Natural killer cell treated with Interleukin-12 subunit alpha and Interleukin-12 subunit beta and Interleukin-15 and Interleukin-18, amount 100 ng/mL, for 72 hours (primary cell): ENCODE measurements at places on chromosomes 5 and 9. TPM values are rescaled to one million over a fixed set of nuclear protein-coding genes. Genes with fewer than 3 reads are reported as not detected.

DNA sequence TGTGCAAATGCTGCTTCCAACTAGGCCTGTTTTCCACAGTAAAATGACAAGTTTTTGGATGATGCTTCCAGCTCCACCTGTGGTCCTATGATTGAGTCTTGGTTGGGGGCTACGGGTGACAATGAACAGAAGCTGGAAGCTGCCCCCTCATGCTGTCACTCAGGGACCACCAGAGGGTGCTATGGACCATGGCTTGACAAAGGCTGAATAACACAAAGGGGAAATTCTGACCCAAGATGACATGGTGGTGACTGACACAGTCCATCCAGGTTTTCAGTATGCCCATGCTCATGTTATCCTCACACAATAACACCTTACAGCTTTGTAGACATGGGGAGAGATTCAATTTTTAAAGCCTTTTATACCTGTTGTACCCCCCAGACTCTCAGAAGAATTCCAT is 23.9 kb upstream of the SAP30L start:
- no peaks in the 10 kb centered on the region for H3K27me3 ChIP-seq
- no peak for DNase-seq
- no peak overlapping the region for H3K4me3 ChIP-seq

DNA sequence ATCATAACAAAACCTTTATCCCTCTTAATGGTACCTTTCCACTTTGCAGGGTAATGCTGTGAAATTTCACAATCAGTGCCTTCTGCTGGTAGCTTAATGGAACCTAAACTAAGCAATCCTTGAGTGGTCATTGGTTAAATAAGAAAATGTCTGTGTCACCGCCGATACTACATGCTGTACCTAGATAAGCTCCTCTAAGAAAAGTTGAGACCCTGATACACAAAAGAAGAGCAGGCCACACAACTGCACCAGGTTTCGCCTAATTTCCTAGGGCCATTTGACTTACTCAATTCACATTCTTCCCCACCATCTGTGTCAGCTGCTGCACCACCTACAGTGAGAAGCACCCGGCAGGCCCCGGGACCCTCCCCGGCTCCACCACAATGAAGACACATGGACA is 9.0 kb upstream of the EDF1 start:
- no peaks in the 10 kb centered on the region for H3K27me3 ChIP-seq
- no peaks in the 10 kb centered on the region for H3K36me3 ChIP-seq
- H3K4me3 ChIP-seq: no peak overlapping the region
- H3K27ac ChIP-seq: no peak overlapping the region
- no peak for DNase-seq

Gene RAB24
- 44.2 TPM for total RNA-seq

Gene C5orf52
- total RNA-seq: not detected

DNA sequence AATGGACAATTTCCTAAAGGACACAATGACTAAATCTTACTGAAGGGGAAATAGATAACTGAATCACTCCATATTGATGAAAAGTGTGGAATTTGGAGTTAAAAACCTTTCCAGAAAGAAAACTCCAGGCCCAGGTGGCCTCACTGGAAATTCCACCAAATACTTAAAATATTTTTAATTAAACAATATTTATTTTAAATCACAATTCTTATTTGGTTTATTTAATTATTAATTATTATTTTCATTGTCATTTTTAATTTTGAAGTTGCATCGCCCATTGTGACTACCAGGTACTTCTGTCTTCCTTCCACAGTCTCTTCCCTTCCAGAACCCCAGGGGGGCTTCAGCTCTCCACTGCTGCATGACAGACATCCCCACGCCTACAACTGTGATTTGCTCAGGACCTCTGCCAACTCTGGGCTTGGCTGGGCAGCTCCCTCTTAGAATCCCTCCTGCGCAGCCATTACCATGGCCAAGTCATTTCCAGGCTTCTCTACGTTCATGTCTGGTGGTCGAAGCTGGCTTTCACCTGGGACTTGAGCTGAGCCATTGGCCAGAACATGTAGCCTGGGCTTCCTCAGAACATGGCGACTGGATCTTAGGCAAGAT is 16.4 kb upstream of the GADD45G start:
- H3K27ac ChIP-seq: no peak overlapping the region
- H3K4me1 ChIP-seq: no peaks in the 10 kb centered on the region
- H3K27me3 ChIP-seq: peaks cover 9% of the 10 kb centered on the region
- no peak overlapping the region for H3K4me3 ChIP-seq
- peaks cover 6% of the 10 kb centered on the region for H3K36me3 ChIP-seq

- no peaks in the 10 kb centered on the region for H3K36me3 ChIP-seq
- peaks cover 20% of the 10 kb centered on the region for H3K4me1 ChIP-seq
- no peak overlapping the region for H3K4me3 ChIP-seq
- H3K27me3 ChIP-seq: peaks cover 7% of the 10 kb centered on the region
These were observed 62.0 kb downstream of the RASGRF2 start for GRCh38 chr5:81021951-81022687.

- no peaks in the 10 kb centered on the region for H3K4me1 ChIP-seq
- peaks cover 19% of the 10 kb centered on the region for H3K27me3 ChIP-seq
- H3K4me3 ChIP-seq: no peak overlapping the region
- no peak overlapping the region for H3K27ac ChIP-seq
- H3K36me3 ChIP-seq: peaks cover 4% of the 10 kb centered on the region
These were observed 93.9 kb upstream of the STARD4 start for GRCh38 chr5:111606194-111606593.

Gene MAP1B
- 0.14 TPM for total RNA-seq

GRCh38 chr5:94218374-94218773 is 400.0 kb downstream of the KIAA0825 start:
- peaks cover 6% of the 10 kb centered on the region for H3K4me1 ChIP-seq
- H3K36me3 ChIP-seq: no peaks in the 10 kb centered on the region
- DNase-seq: no peak
- H3K27me3 ChIP-seq: no peaks in the 10 kb centered on the region
- H3K27ac ChIP-seq: no peak overlapping the region

DNA sequence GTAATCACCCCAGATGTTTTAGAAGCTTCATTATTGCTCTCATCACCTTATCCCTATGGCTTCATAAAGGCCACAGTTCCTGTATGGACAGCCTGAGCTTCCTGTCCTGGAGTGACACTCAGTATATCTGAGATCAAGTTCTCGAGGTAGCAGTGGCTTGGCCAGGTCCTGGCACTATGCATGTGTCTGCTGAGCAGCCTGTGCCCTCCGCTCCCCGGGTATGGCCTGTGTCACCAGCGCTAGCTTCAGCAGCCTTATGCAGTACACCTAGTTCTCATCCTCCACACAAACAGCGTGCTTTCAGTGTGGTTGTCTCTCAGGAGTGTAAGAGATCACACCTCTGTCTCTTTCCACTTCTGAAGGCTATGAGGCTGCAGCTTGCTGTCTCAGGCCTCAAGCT is 514.7 kb downstream of the DIRAS2 start:
- H3K36me3 ChIP-seq: peaks cover 5% of the 10 kb centered on the region
- H3K27me3 ChIP-seq: peaks cover 21% of the 10 kb centered on the region
- no peak overlapping the region for H3K27ac ChIP-seq
- no peak overlapping the region for H3K4me3 ChIP-seq
- no peak for DNase-seq

DNA sequence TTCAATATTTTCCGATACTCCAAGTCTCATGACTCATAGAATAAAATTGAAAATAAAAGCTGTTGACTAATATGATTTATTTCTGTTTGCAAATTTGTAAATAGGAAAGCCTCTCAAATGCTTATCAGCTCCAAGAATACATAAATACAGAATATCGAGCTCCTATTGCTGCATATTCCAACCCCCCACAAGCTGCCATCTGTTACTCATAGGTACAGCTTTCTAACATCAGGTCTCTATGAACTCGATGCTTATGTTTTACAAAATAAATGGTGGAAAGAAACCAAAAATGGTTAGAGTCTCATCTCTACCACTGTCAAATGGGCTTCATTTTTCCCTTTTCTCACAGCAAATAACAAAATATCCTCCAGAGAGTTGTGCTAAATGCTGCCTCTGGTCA is 631.6 kb upstream of the CDH18 start:
- H3K27me3 ChIP-seq: no peaks in the 10 kb centered on the region
- H3K4me3 ChIP-seq: no peak overlapping the region
- DNase-seq: no peak
- peaks cover 4% of the 10 kb centered on the region for H3K36me3 ChIP-seq
- no peaks in the 10 kb centered on the region for H3K4me1 ChIP-seq

DNA sequence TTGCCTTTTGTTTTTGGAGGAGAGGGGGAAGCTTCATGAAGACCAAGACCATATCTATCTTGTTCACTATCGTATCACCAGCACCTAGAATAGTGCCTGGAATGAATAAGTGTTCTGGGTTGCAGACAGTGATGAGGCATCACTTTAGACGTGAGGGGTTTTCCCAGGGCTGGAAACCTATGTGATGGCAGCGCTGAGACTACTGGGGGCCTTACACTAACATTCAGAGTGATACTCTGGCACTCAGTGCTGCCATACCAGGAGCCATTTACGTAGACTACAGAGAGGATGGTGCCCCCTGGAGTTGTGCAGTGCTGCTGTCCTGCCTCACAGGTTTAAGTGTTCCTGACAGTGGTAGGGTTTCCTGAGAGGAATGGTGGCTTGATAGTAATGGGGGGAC is 6.9 kb downstream of the CCL19 start:
- H3K4me3 ChIP-seq: no peak overlapping the region
- H3K27ac ChIP-seq: no peak overlapping the region
- H3K4me1 ChIP-seq: peaks cover 24% of the 10 kb centered on the region
- no peak for DNase-seq
- H3K36me3 ChIP-seq: no peaks in the 10 kb centered on the region

DNA sequence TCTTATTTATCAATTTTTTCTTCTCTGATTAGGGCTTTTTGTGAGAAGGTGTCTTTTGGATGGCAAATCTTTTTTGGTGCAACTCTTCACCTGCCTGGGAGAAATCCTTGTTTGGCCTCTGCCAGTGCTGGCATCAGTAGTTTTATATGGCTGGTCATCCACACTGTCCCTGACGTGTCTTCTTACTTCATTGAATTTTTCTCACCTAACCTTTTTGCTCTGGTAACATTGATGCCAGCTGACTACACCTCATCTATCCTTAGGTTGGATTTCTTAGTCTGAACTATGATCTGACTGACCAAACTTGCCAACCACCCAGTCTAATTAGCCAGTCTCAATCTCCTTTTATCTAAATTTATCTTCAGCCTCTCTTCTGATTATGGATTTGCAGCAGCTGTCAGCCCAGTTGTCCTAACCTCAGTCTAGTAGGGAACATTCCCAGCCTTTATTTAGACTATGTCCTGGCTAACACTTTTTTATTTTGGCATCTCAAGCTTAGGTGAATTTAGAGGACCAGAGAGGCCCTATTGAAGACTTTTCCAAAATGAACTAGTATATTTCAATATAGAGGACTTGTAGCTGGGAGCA is 10.6 kb upstream of the TMEM38B start:
- no peak overlapping the region for H3K4me3 ChIP-seq
- no peaks in the 10 kb centered on the region for H3K4me1 ChIP-seq
- peaks cover 27% of the 10 kb centered on the region for H3K27me3 ChIP-seq
- no peak overlapping the region for H3K27ac ChIP-seq
- H3K36me3 ChIP-seq: no peaks in the 10 kb centered on the region

Gene TLE1
- 1.0 TPM for total RNA-seq

GRCh38 chr9:136534366-136534765 is 11.5 kb downstream of the NOTCH1 start:
- peak overlapping the region; percentile 83 for H3K27ac ChIP-seq
- H3K4me1 ChIP-seq: peaks cover 41% of the 10 kb centered on the region
- no peak for DNase-seq
- no peaks in the 10 kb centered on the region for H3K27me3 ChIP-seq

Gene FUT7
- total RNA-seq: 17.8 TPM

DNA sequence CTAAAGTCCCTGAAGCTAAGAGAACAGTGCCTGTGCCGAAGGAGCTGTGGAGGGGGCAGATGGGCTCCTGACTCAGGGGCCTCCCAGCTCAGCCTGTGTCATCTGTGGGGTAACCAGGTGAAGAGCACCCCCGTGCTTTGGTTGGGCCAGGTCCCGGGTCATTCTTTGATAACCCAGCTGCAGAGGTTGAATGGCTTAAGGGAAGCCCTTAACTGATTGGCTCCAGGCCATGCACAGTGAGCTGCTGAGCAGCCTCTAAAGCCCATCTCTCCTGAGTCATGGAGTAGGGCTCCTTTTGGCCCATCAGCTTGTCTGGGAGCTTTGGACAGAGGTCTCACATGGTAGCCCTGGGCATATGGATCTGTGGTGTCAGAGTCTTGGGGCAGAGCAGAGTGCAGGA is 28.7 kb downstream of the COL27A1 start:
- no peaks in the 10 kb centered on the region for H3K36me3 ChIP-seq
- H3K27ac ChIP-seq: no peak overlapping the region
- no peak overlapping the region for H3K4me3 ChIP-seq
- no peaks in the 10 kb centered on the region for H3K4me1 ChIP-seq
- no peak for DNase-seq

Gene DMRTA1
- not detected for total RNA-seq

DNA sequence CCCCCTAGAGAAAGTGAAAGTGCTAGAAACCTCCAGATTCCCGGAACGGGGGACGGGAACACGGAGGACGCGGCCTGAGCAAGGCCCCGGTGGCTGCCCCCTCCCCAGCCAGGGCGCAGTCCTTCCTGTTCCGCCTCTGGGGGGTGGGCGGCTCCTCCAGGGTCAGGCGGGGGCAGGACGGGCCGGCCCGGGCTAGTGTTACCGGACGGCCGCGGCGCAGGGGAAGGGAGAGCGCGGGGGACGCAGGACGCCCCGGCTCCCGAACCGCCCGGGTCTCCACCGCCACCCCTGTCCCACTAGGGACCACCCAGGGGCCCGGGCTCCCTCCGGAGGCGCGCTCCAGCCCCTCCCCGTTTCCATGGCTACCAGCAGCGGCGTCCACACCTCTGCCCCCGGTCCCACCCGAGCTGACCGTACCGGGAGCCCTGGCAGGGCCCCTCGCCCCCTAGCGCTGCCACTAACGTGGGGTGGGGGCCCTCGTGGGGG is 579 bp downstream of the SLC12A7 start:
- H3K4me3 ChIP-seq: peak overlapping the region; percentile 86
- no peaks in the 10 kb centered on the region for H3K36me3 ChIP-seq
- H3K4me1 ChIP-seq: peaks cover 20% of the 10 kb centered on the region
- no peak for DNase-seq
- no peaks in the 10 kb centered on the region for H3K27me3 ChIP-seq

- DNase-seq: no peak
- no peak overlapping the region for H3K27ac ChIP-seq
- H3K27me3 ChIP-seq: no peaks in the 10 kb centered on the region
- peaks cover 6% of the 10 kb centered on the region for H3K4me1 ChIP-seq
- H3K36me3 ChIP-seq: no peaks in the 10 kb centered on the region
- no peak overlapping the region for H3K4me3 ChIP-seq
These were observed 44.6 kb downstream of the CXXC5 start for GRCh38 chr5:139692679-139693308.

DNA sequence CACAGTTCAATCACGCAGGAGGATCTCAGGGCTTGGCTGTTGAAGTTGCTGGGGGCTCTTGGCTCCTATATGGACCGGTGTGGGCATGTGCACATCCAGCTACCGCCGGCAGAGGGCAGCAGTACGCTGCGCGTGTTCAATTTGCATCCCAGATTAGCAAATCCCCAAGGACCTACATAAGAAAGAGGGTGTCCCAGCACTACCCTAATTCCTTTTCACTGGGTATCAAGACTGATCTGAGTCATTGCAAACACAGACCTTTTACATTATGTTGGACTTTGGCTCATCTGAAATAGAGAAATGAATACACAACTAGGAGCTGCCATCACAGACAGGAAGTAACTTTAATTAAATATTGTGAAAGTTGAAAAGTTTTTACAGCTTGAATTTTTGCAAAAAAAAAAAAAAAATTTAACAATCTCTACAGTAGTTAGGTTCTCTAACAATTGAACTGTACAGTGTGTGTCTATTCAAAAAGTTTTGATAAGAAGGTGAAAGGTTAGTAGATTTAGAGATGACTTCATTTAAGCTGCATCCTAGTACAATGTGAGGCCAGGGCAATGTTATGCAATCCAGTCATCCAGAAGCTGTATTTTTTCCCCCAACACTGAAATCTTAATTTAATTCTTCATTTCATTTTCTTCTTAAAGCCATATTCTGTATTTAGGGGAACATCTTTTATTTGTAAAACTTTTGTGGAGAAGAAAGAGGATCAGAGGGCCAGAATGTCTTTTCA is 404.0 kb downstream of the EBF1 start:
- H3K4me1 ChIP-seq: peaks cover 4% of the 10 kb centered on the region
- DNase-seq: peak; percentile 70
- H3K36me3 ChIP-seq: no peaks in the 10 kb centered on the region
